ENCODE measurements at places on chromosomes 13 and 19.
A peak's percentile ranks its signal among the peaks of the same experiment; 100 is the strongest.

DNA sequence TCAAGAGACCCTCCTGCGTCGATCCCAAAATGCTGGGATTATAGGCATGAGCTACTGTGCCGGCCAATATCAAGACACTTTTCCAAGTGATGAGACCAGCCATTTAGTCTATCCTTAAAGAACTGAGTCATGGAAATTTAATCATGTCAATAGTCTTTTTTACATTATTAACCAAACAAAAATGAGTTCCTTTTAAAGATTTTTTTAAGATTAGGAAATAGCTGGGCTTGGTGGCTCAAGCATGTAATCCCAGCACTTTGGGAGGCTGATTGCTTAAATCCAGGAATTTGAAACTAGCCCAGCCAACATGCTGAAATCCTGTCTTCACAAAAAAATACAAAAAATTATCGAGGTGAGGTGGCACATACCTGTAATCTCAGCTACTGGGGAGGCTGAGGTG, 16.7 kb upstream of the ZNF564 start:
- no peak for DNase-seq

DNA sequence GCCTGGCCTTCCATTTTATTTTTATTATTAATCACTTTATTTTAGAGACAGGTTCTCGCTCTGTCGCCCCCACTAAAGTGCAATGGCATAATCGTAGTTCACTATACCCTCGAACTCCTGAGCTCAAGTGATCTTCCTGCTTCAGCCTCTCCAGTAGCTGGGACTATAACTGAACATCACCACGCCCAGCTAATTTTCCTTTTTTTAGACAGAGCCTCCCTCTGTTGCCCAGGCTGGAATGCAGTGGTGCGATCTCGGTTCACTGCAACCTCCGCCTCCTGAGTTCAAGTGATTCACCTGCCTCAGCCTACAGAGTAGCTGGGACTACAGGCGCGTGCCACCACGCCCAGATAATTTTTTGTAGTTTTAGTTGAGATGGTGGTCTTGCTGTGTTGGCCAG, 6.7 kb upstream of the PAN3 start:
- no peak for DNase-seq

DNA sequence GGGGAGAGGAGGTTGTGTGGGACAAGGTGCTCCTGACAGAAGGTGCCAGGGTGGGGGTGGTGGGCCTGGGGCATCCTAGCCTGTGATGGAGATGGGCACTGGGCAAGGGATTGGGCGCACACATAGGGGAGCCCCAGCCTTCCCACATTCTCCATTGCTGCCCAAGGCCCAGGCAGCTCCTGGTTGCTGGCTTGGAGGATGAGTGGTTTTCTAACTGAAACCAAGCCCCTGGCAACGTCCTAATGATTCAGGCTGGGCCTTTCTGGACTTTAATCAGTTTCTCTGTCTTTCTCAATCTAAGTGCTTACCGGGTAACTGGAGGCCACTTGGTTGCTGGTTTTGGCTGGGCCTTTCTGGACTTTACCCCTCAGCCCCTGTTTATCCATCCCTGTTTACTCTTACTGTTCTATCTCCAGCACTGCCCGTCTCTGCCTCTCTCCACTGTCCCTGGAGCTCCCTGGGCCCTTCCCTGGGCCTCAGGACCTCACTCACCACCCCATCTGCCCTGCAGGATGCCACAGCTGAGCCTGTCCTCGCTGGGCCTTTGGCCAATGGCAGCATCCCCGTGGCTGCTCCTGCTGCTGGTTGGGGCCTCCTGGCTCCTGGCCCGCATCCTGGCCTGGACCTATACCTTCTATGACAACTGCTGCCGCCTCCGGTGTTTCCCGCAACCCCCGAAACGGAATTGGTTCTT, 354 bp downstream of the CYP4F3 start:
- DNase-seq: no peak

- peak; percentile 3 for DNase-seq
Measured at GRCh38 chr19:58229255-58229639, 533 bp downstream of the ZNF544 start.

DNA sequence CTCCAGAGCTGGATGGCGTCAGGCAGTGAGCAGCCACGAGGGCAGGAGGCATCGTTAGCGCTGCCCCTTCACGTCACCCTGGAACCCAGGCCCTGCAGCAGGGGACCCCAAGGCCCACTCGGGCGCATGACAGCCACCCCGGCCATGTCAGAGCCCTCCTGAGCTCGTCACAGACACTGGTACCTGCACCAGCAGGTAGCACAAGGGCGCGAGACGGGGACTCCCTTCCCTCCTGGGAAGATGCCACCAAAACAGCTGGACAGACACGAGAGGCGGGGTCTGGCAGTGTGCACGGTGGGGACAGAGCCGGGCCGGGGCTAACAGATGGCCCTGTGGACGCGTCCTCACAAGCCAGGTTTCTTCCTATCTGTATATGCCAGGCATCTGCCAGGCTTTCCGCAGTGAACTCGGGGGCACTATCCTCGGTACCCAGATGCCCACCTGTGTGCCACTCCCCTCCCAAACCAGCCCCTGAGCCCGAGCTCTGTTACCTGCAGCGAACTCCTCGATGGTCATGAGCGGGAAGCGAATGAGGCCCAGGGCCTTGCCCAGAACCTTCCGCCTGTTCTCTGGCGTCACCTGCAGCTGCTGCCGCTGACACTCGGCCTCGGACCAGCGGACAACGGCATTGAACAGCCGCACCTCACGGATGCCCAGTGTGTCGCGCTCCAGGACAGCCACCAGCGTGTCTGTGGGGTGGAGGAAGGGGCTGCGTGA, 25.8 kb downstream of the BTBD2 start:
- DNase-seq: no peak

DNA sequence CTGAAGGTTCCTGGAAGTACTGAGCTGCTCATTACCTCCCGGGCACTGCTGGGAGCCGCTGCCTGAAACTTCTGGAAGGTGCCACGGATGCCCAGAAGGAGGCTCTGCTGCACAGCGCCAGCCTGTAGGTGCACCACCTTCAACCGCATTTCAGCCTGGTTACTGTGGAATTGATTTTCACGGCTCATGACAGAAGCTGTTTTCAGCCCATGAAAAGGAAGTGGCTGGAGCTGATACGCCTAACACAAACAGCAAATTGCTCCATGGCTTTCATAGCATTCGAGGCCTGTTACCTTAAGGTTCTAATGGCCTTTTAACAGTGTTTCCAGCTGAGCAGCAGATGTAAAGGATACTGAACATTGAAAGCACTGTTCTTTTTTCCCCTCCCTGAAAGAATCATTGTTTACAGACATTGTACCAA, 22.0 kb downstream of the GPC6 start:
- no peak for DNase-seq

DNA sequence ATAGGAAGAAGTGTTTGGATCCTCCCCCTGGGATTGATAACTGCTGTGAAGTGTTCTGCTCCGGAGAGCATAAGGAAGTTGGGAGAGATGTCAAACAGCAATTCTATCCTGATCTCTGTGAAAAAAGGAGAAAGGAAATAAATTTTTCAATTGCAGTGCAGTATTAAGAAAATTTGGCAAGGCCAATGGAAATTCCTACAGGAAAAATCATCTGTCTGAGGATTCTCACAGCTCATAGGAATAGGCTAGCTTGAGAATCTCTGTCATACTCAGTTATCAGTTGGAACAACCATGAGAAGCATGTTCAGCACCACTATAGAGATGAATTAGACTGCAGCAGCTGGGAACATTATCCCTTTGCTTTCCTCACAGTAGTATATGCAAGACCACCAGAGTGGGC, 1238.9 kb upstream of the MIR17HG start:
- DNase-seq: no peak

DNA sequence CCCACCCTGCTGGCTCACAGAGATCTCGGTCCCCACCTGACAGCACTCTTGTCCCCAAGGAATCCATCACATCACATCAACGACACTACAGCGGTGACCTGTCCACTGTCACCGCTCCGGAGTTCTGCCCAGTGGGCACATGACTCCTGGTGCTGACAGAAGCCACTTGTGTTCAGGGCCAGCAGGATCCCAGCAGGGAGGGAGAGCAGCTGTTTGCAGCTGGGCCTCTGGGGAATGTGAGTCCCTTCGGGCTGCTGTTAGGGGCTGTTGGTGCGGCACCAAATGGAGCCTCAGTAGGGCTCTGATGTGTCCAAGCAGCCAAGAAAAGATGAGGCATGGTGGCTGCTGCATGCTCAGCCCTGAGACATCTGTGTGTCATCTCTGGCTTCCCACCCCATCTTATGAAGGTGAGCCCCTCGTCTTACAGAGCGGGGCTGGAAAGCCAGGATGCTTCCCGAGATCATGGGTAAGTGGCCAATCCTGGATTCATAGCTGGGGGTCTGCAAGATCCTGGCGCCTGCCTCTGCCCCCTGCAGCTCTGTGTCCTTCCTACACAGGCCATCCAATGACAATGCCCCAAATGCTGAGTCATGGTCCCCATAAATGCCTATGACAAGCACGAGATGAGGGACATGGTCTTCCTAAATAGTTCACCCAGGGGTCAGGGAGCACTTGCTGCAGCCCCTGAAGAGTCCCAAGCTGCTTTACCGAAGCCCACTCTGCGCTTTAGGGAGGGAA, 56.0 kb downstream of the F2RL3 start:
- DNase-seq: no peak

Measured in CD4-positive, alpha-beta T cell treated with Interleukin-1 beta for 1 hour (primary cell).